Substantia nigra (tissue), 51 donors: ENCODE measurements at places on chromosomes 6 and 20.

GRCh38 chr6:170221753-170222400 lies 69.0 kb downstream of the DLL1 start:
- DNase-seq, result no peak

DNA sequence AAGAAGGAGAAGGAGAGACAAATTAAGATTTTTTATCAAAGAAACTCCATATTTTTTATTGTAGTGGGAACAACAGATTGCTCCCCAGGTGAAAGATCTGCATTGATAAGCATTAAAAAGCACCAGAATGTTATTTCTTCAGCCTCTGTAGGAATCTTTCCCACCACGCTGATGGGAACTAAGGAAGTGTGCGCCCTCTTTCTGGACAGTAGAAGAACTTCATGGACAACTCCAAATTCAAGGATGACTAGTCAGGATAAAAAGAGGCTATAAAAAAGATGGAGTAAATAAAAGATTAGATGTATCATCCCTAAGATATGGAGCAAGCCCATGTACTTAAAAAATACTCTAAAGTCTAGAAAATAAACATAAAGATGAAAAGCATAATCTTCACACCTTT lies 45.8 kb upstream of the PAK5 start:
- no peak for DNase-seq

GRCh38 chr6:159467473-159468041 lies 225.5 kb downstream of the SOD2 start:
- no peak for DNase-seq

DNA sequence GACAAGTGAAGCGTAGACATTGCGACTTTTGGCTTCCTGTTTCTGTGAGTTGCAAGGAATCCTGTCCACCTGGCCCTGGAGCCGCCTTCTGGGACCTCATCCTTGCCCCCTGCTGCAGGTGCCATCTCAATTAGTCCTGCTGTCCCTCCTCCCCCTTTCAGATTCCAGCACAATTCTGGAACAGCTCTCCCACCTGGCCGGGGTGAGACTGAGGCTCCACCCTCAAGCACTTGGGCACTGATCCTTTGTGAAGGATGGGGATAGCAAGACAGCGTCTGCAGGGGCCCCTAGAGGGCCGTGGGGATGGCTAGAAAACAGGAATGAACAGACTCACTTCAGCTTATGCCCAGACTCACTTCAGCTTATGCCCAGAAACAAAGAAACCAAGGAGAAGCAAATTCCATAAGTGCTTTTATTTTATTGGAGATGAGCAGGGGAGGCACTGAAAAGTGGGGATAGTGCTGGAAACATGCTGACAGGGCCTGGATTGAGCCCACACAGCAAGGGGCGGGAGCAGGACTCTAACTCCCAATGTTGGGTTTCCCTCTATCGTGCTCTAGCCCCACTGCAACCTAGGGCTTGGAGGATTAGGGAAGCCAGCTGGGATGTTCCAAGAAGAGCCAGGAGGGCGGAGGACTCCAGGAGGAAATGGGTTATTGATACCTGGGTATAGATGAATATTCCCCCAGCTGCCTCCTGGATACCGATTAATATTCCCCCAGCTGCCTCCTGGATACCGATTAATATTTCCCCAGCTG lies 1.4 kb downstream of the C6orf15 start:
- DNase-seq, result no peak

DNA sequence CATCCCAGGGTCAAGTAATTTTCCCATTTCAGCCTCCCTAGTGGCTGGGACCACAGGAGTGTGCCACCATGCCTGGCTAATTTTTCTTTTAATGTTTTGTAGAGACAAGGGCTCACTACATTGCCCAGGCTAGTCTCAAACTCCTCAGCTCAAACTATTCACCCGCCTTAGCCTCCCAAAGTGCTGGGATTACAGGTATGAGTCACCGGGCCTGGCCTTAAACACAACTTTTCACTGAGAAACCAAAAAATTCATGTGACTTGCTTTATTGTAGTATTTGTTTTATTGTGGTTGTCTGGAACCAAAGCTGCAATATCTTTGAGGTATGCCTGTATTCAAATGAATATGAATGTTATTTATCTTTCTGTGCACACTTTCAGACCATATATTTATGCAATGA lies 72.2 kb downstream of the RWDD2A start:
- DNase-seq, result no peak

DNA sequence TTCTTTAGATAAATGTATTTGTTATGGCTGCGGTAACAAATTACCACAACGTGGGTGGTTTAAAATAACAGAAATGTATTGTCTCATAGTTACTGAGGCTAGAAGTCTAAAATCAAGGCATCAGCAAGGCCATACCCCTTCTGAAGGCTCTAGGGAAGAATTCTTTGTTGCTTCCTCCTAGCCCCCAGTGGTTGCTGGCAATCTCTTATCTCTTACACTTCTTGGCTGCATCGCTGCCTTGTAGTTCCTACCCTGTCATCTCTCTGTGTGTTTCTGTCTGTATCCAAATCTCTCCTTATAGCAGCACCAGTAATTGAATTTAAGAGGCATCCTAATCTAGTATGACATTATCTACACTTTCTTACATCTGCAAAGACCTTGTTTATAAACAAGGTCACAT lies 534.7 kb downstream of the PHF3 start:
- DNase-seq, result no peak
